Parietal lobe (tissue), 2 donors: ENCODE measurements at places on chromosomes 5 and 9. TPM values are rescaled to one million over a fixed set of nuclear protein-coding genes. Genes with fewer than 3 reads are reported as not detected.

ADCY2 gene
- 23.2 TPM for total RNA-seq

SEMA6A gene
- total RNA-seq, result 71.4 TPM

KIF4B gene
- 0.63 TPM for total RNA-seq

NACC2 gene
- 6.3 TPM for total RNA-seq

GZMA gene
- not detected for total RNA-seq

GMCL2 gene
- not detected for total RNA-seq

CTXN3 gene
- total RNA-seq, result 0.63 TPM

NPR3 gene
- 13.1 TPM for total RNA-seq

NINJ1 gene
- total RNA-seq, result 7.8 TPM

DDX4 gene
- total RNA-seq, result 0.31 TPM

C1QTNF3 gene
- total RNA-seq, result 30.4 TPM

GLT6D1 gene
- total RNA-seq, result not detected

FAM200C gene
- 32.9 TPM for total RNA-seq

INVS gene
- total RNA-seq, result 49.5 TPM

PCDHB3 gene
- total RNA-seq, result 24.7 TPM

PCDHGA3 gene
- 11.0 TPM for total RNA-seq

DND1 gene
- total RNA-seq, result 1.3 TPM

STKLD1 gene
- total RNA-seq, result 1.6 TPM

RANBP3L gene
- total RNA-seq, result 3.8 TPM

TSTD2 gene
- 71.7 TPM for total RNA-seq

QRFP gene
- total RNA-seq, result not detected

CYLC2 gene
- not detected for total RNA-seq

SLC6A19 gene
- total RNA-seq, result not detected

SV2C gene
- total RNA-seq, result 1.9 TPM

SLC46A2 gene
- total RNA-seq, result not detected
